Cerebellar cortex (tissue), 1 donor: ENCODE measurements at places on chromosomes 12 and 14.

DNA sequence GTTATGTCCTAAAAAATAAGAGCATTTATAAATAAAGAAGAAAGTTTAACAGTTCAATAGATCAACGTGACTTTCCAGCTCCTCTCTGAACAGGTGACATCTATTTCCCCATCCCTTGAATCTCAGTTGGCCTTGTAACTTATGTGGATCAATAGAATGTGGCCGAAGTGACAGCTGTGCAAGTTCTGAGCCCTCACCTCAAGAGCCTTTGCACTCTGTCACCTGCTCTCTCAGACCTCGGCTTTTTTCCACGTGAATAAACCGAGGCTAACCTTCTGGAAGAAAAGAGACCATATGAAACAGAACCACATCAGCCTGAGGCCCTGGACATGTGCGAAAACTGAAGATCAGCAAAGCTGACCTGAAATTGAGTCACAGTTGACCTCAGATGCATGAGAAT lies 253.0 kb downstream of the DAD1 start:
- DNase-seq = no peak

GRCh38 chr12:42385326-42385841 lies 59.4 kb downstream of the PPHLN1 start:
- DNase-seq = no peak

GRCh38 chr14:31682768-31683167 lies 121.6 kb downstream of the NUBPL start:
- DNase-seq = no peak

GRCh38 chr12:105419606-105420005 lies 89.1 kb downstream of the C12orf75 start:
- no peak for DNase-seq

GRCh38 chr12:78918268-78918667 lies 53.7 kb downstream of the SYT1 start:
- DNase-seq = peak; percentile 96
